ENCODE measurements at places on chromosomes 4 and X.

DNA sequence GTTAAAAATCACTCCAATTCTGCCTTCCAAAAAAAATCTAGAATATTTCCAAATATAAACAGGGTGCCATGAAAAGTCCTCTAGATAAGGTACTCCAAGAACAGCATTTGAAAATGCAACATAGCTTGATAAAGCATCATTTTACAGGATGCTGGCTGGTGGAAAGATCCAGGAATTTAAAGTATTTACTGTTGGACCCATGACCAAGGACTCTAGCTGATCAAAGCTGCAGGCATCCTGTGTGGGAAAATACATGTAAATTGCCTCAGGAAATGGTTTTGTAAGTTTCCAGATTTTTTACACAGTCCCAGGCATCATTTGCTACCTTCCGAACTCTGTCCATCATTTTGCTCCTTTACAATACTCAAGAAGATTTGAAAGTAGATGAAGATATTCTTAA, 164.4 kb downstream of the GRIA3 start:
- no peak for DNase-seq

GRCh38 chrX:131828482-131828881, 194.6 kb upstream of the STK26 start:
- DNase-seq, result no peak

GRCh38 chrX:129577877-129578276, 37.8 kb downstream of the OCRL start:
- DNase-seq, result no peak

- no peak for DNase-seq
Measured at GRCh38 chr4:7850489-7850888, 89.2 kb downstream of the AFAP1 start.

DNA sequence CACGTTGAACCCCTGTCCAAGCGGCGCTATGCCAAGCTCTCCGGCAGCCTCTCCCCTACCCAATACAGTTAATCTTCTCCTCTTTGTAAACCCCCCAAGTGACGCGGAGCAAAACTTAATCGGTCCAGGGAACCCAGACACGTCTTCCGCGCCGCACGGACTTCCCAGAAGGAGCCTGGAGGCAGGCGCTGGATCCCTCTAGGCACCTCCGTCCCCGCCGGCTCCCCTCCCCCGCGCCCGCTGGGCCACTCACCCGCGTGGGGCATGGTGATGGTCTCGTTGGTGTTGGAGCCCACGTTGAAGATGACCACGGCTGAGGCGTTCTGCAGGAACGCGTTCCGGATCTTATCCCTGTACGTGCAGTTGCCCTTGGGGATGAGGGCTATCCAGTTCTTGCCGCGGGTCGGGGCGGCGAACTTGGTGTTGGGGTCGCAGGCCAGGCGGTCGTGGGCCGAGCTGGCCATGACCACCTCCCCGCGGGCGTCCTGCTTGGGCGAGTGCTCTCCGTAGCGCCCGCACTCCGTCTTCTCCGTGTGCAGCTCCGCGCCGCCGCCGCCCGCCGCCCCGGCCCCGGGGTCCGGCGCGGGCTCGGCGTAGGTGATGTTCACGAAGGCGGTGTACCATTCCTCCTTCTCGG, 1.1 kb downstream of the RNF150 start:
- DNase-seq, result peak; percentile 32

DNA sequence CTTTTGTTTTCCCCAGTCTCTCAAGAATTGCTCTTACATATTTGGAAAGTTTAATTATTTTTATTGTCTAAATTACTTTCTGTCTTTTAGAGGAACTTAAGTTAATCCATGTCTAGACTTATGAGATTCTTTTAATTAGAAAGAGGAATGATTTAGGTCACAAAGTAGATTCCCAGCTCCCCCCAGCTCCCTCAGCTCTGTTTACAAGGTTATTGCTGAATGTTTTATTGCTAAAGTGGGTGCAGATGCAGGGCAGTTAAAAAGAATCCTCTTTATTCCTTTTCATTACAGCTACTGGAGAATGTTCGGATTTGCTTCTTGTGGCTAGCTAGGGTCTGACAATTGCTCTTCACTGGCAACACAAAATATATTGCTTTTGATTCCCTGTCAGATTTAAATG, 33.7 kb upstream of the CCKAR start:
- no peak for DNase-seq

DNA sequence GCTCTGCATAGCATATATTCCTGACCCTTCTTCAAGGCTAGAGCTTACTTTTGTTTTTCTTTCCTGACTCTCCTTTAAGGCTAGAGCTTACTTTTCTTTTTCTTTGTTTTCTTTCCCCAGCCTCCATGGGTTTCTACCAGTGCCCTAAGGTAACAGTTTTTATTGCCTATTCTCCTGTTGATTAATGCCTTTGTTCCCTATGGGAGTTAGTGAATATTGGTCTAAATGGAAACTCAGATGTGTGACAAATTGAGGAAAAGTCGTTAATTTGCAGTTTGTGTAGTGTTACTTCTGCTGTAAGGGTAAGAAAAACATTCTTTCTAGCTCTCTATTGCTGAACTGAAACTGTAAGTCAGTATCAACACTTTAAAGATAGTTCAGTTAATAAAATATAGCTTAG, 358.7 kb downstream of the IL15 start:
- no peak for DNase-seq

DNA sequence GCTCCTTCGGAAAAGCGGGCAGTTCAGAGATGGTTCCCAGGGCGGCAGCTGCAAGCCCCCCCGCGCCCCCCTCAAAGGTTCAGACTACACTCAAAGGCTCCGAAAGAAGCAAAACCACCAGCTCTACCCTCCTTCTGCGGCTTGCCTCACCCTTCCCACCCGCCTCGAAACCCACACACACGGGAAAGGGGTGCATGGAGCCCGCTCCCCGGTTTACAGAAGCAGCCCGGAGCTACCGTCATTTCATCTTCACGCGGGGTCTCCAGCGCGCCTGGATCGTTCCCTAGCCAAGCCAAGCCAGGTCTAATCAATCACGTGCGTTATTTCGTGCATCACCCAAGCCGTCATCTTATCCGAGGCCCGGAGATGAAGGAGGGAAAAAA, 1.2 kb downstream of the NLGN4X start:
- no peak for DNase-seq

- DNase-seq, result no peak
Measured at GRCh38 chr4:48336146-48336870, 5.0 kb upstream of the SLAIN2 start.

- DNase-seq, result no peak
Measured at GRCh38 chrX:63128509-63128908, 222.6 kb downstream of the SPIN4 start.

DNA sequence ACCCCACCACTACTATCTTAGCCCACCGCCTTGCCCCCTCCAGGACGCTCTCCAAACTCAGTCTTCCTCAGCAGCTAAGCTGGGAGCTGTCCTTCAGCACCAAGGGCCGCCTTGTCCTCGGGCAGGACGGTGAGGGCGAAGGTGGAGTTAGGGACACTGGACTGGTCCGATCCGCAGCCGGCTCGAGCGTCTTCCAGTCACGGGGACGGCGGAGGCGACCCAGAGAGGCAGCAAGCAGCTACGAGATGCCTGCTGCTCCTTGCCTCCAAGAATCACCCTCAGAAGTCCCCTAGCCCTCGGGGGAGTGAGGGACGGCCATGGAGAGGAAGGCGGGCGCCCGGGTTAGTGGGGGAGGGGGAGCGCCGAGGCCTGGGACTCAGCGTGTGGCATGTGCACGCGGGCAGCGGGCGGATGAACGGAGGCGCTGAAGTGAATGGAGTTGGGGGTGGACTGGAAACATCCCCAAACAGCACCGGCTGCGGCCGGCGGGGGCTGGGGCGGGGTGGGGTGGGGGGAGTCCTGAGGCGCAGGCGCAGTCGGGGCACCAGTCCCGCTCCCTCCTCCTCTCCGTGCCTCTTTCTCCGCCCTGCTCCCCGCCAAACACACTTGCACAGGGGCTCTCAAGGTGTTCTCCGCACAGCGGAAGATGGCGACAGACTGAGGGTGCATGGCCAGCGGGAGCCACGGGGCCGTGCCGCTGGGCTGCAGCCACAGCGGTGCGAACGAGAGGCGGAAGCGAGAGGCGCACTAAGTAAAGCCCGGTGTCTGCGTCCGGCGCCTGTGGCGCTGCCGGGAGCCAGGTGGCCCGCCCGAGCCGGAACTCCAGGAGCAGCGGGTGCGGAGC, at the start of gene NALF2:
NALF2 (plus strand) TSS at position 545 of the 844 bp plus-strand sequence. CDS start 957 bp downstream, outside the sequence.
- DNase-seq, result peak; percentile 49

- DNase-seq, result no peak
Measured at GRCh38 chrX:38221391-38221929, 789 bp upstream of the SRPX start.

DNA sequence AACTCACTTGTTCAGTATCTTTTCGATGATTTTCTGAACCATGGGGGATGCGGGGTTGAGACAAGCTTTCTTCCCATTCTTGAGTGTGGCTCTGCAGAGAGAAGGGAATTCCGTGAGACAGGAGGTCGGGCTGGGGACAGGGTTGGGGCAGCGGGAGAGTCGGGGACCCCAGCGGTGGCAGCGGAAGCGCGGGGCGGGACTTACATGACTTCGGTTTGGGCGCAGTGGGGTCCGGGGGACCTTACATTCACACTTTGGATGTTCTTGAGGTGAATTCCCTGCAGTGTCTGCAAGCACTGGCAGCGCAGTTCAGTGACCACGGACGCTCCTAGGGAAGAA, 434 bp downstream of the CXCL3 start:
- no peak for DNase-seq

GRCh38 chr4:11548597-11549082, 119.9 kb upstream of the HS3ST1 start:
- DNase-seq, result no peak

DNA sequence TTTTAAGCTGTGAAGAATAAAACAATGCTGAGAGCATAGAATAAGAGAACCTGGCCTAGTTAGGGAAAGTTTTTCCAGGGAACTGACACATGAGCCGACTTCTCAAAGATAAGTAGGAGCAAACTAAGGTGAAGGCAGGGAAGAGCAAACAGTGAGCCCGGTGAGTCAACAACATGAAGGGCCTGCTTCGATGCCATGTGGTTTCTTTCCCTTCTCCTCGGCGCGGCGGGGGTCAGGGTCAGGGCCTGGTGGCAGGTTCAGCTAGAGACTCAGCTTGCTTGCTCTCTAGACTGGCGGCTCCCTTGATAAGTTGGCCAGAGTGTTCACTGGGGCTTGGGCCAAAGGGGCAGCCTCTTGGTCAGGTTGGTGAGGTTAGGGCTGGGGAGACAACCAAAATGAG, 81.1 kb downstream of the DLG3 start:
- DNase-seq, result no peak

DNA sequence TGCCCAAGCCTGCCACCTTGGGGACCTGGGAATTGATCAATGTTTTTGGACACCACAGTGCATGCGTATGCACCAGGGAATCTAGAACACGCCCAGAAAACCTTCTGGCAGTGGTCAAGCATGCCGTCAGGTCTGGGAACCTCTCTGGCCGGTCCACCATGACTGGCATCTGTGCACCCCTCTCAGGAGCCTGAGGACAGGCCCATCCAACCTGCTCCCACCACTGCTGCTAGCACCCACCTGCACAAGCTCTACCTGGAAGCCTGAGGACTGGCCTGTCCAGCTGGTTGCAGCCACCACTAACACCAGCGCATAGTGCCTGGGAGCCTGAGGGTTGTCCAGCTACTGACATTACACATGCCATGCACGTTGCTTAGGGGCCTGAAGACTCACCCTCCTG, 162.1 kb upstream of the GALNTL6 start:
- DNase-seq, result no peak

GRCh38 chr4:178233906-178234305, 791.7 kb upstream of the AGA start:
- DNase-seq, result no peak

- DNase-seq, result no peak
Measured at GRCh38 chr4:156322592-156322991, 368.9 kb upstream of the CTSO start.

- no peak for DNase-seq
Measured at GRCh38 chrX:68511255-68511654, 12.4 kb downstream of the YIPF6 start.

DNA sequence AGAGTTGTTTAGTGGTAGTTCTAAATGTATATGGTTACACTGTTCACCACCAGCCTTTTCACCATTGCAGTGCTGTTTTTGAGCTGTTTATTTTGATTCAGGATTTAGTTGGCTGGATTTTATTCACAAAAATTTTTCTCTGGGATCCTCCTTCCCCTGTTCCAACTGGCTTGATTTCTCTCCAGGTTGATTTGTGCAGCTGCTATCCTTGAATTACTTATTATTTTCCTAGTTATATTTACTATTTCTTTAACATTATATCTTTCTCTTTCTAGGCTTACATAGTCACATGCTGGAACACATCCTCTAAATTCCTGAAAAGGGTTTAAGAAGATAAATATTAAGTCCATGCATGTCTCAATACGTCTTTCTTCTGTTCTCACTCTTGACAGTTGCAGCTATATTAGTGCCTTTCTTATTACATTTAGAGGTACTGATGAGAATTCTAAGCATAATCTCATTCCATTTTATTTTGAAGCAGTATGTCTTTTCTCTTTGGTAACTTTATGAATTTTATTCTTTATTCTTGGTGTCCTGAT, 82.2 kb downstream of the SUPT20HL2 start:
- no peak for DNase-seq

- no peak for DNase-seq
Measured at GRCh38 chr4:23166919-23167318, 474.2 kb downstream of the GBA3 start.

- no peak for DNase-seq
Measured at GRCh38 chr4:159235779-159236368, 133.0 kb downstream of the RAPGEF2 start.

DNA sequence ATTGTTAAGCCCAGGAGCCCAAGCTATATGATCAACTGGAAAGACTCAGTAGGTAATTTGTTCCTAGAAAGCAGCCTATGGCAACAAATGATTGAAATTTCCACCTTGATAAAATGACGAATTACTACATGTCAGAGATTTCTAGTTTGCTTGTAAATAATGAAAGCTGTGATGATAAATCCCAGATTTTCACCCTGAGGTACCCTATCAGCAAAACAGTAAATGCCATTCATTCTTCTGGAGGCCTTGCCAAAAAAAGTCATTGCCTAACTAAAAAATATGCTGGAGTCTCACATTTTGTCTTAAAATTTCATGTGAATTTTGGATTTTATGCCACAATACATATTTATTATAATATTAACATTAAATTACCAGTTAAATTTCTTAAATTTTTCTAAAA, 71.3 kb downstream of the PPEF2 start:
- no peak for DNase-seq

DNA sequence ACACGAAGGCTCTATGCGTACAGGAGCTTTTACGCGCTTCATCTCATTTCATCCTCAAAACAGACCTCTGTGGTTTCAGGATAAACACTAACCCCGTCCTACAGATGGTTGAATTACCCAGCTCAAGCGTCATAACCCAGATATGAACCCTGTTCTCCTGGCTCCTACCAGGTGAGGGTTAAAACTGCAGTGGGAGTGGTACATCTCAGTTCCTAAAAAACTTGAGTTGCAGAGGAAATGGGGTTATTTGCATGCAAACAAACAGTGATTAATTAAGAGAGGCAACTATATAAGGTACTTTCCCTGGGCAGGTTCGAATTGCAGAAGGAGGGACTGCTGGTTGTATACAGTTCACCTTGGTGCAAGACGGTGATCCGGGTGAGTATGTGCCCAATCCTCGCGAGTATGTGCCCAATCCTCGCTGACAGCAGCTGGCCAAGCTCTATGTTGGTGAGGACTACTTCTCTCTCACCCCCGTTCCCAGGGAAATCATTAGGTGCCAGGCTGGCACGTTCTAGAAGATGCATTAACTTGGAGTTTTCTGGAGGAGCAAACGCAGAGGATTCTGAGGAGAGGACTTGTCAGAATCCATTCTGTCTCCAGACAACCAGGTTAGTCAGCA, 72.6 kb downstream of the FHDC1 start:
- DNase-seq, result no peak

Data from left ventricle myocardium inferior (tissue), 1 donor.